ENCODE measurements at places on chromosomes 13 and 19. TPM values are rescaled to one million over a fixed set of nuclear protein-coding genes. Genes with fewer than 3 reads are reported as not detected.

The RELB gene
- 107 TPM for total RNA-seq

DNA sequence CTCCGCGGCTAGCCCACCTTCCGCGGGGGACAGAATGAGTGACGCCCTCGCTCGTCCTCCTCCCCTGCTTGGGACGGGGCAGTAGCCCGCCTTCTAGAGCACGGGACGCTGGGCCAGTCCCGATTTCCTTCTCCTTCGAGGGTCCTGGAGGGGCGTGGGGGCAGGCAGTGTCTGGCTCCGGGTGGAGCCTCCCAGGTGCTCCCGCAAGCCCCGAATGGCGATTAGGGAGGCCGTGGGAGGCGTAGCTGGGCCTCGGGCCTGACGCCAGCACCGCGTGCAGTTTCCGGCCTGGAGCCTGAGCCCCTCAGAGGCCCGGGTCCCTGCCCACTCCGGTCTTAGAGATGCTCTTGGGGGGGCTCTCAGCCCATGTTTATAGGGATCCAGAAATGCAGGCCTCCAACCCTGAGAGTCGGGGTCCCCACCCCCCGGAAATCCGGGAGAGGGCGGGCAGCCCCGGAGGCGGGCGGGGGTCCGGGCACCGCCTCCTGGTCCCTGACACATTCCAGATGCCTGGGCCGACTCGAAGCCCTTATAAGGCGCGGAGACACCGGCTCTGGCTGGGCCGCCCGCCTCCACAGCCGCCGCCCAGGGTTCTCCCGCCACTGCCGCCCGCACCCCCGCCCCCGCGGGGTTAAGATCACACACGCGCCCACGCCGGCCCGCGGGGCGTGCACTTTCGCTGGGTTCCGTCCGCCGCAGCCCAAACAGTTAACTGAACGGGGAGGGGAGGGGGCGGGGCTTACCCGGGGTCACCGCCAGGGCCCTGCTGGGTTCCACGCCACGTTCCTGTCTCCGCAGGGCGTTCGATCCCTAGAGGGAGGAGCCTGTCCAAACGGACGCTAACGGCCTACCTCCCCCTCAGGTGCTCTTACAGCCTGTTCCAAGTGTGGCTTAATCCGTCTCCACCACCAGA is 1.5 kb downstream of the MYADM start:
- peaks cover 44% of the 10 kb centered on the region for H3K4me1 ChIP-seq
- no peaks in the 10 kb centered on the region for H3K27me3 ChIP-seq
- peaks cover 15% of the 10 kb centered on the region for H3K36me3 ChIP-seq

DNA sequence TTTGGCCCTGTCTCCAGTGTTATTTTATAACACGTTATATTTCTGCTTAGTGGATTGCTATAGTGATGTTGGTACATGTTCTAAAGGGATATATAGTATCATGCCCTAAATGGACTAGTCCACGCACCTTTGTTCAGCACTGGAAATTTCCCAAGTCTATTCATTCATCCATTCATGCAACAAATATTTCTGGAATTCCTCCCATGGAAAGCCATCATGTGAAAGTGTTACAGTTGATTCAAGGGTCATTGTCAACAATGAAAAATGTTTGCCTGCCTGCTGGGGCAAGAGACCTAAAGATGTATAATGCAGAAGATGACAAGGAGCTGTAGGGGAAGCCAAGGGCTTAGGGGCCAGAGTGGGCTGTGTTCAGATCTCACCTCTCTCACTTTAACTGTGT is 10.8 kb upstream of the HSPH1 start:
- no peaks in the 10 kb centered on the region for H3K36me3 ChIP-seq
- H3K4me3 ChIP-seq: no peak overlapping the region
- no peak for DNase-seq
- H3K27me3 ChIP-seq: peaks cover 14% of the 10 kb centered on the region
- no peak overlapping the region for H3K27ac ChIP-seq

DNA sequence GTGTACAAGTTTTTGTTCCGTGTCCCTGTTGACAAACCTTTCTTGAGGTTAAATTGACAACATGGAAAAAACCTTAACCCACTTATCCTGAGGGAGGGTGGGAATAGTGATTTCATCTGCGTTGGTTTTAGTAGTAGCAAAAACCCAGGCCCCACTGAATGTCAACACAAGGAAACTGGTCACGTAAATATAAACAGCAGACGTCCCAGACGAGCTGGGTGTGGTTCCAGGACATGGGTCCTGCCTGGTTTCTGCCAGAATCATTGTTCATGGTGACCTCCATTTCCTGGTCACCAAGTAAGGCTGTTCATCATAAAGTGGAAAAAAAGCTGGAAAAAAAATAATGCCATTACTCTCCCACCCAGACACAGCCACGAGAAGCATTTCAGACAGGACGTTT is 16.9 kb upstream of the F2RL3 start:
- no peak for DNase-seq
- H3K27ac ChIP-seq: no peak overlapping the region
- no peak overlapping the region for H3K4me3 ChIP-seq
- no peaks in the 10 kb centered on the region for H3K4me1 ChIP-seq
- H3K27me3 ChIP-seq: no peaks in the 10 kb centered on the region

Measured in CD4-positive, CD25-positive, alpha-beta regulatory T cell (primary cell).